ENCODE measurements at places on chromosomes 5 and 9. TPM values are rescaled to one million over a fixed set of nuclear protein-coding genes. Genes with fewer than 3 reads are reported as not detected.

NUTM2F gene
- not detected for total RNA-seq

DNA sequence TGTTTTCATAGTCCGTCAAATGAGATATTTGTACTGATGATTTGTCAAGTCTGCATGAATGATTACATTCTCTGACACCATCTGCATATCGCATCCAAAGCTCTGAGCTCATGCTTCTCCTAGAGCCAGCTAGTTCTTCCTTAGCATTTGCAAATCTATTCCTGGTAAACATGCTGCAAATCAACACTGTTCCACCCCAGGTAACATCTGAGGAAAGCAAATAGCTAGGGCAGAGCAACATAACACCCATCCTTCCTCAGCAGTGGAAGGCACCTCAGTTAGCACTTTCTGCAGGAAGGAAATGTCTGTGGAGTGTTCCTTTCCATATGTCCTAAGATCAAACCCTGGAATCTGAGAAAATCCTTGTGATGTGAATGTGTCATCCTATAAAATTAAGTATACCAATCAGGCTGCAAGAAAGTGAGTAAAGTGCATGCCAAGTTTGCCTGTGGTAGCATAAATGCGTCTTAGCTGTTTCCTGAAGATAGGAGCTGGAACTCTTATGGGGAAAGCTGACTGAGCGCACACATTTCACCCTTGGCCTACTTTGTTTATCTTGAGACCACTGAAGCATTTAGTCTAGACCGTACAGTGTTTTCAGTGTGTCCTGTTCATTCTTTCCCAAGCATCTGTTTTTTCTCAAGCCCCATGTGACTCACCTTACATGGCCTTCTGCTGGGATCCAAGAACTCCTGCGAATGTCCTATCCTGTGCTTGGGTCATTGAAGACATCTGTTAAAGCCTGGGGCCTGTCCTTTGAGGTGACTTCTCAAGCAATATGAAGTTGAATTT, 50.9 kb upstream of the STARD4 start:
- no peak for DNase-seq

F2RL2 gene
- total RNA-seq = 1.3 TPM

GRCh38 chr5:39521098-39521860, 96.5 kb upstream of the DAB2 start:
- no peak for DNase-seq

DNA sequence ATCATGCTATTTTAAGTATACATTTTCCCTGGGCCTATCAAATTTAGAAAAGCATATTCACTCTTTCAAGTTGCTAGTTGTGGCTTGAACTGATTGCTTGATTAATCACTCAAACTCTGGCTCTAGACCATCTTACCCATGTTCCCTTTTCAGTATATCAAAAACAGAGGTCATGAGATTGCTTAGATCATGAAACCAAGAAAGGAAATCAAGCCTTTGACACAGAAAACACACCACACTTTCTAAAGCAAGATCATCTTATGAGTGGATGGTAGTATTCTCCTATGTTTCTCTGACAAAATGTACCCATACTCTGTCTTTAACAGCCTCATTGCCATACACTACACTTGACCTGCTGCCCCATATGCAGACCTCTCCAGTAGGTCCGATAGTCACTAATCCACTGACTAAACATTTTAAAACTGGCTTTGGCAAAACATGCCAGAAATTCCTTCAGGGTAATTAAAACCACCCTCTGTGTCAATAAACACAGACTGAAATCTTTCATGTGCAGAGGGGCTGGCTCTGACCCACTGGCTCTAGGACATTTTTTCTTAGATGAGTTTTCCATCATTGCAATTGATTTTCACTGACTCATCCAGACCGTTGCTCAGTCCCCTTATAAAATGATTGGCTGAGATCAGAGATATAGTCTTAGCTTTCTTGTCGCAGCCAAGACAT, 18.2 kb downstream of the PPP2R2B start:
- no peak for DNase-seq

SOX30 gene
- total RNA-seq = not detected

DNA sequence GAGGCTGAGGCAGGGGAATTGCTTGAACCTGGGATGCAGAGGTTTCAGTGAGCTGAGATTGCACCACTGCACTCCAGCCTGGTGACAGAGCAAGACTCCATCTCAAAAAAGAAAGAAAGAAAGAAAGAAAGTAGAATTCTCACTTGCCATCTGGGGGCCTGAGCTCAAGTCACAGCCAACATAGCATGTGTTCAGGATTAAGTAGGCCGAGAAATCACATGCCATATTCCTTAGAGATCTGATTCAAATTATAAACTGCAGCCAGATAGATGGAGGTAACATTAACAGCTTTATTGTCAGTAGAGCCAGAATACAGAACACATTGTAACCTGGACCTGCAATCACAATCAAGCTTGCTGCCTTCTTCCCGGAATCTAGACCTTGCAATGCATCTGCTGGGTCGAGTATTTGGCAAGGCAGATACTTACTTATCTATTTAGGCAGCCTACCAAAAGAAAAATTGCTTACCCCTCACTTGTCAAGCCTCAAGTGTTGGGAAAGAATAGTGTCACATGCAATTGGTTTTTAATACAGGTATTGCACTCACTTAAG, 173.7 kb downstream of the CPLANE1 start:
- no peak for DNase-seq

DBH gene
- 1.3 TPM for total RNA-seq

Data from uterus (tissue), 4 donors.